SK-N-DZ (cell line): ENCODE measurements at places on chromosomes 6 and 20.

DNA sequence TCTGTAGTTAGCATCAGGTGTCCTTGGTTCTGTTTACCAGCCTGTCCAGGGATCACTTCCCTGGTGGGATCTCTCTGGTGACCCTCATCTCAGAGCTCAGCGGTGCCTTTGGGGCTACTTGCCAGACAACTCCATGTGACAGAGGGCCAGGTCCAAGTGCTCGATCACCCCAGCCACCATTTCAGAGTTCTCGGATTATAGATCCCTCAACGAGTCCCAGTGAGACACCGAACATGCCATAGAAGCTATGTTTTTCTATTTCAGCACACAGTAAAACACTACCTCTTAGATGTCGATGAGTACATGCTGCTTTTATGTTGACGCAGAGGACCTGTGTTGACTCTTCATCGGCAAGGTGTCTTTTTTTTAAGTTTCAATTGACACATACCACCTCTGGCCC is 170.1 kb upstream of the AKAP12 start:
- no peak for DNase-seq

GRCh38 chr6:5599127-5599526 is 337.8 kb downstream of the FARS2 start:
- no peak for DNase-seq

DNA sequence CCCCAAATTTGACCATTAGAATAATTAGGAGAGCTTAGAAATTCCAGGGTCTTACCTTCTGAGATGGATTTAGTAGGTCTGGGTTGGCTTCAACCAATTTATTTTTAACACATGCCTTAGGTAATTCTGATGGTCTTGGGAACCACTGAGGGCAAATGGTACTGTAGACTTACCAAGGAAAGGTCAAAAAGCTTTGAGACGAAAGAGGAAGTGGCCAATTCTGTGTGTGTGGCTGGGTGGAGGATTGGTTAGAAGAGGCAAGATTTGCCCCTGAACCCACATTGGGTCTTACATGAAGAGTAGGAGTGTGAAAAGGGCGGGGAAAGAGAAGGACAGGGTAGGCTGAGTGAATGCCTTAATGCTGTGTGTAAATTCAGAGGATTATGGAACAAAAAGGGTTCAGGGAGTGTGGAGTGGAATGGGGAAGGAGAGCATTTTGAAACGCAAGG is 2.7 kb downstream of the ITCH start:
- DNase-seq: no peak

- DNase-seq: peak; percentile 5
Observed at GRCh38 chr6:6545616-6546317, 42.8 kb upstream of the LY86 start.

- DNase-seq: no peak
Observed at GRCh38 chr20:43655937-43656336, 11.0 kb upstream of the MYBL2 start.

DNA sequence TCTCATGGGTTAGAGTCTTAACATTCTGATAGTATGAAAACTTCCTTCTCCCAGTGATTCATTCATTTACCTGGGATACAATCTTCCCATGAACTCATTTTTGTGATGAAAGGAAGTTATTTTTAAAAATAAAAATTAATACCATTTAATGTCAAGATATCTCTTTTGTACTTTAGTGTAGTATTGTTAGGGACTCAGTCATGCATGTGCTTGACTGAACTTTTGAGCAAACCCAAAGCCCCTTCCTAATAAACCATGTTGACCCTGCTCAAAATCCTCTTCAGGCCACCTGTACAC is 52.4 kb downstream of the RNF217 start:
- no peak for DNase-seq

GRCh38 chr6:19865178-19865577 is 28.0 kb downstream of the ID4 start:
- DNase-seq: no peak

GRCh38 chr20:2697768-2698167 is 5.2 kb downstream of the EBF4 start:
- DNase-seq: no peak

DNA sequence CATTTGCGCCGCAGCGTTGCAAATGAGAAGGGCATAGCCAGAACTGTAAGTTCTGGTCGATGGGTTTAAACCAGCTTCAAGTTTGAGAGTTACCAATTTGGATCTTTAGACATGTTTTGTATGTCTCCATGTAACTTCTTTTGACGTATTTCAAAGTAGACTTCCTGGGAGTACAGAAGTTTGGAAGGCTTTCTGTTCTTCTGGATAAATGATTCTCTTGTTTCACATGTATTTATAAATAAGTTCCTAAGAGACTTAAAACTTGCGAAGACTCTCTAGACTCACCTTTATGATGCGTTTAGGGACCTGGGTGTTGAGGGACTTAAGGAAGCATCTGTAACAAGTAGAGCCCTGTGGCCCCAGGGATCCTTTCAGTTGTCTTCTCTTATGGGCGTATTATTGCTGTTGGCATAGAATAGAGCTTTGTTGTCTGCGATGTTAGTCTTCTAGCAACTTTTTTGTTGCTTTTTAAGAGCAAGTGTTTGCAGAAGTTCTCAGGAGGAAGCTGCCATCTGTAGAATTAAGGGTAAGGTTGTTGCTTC is 1.3 kb downstream of the CDYL start:
- DNase-seq: no peak

DNA sequence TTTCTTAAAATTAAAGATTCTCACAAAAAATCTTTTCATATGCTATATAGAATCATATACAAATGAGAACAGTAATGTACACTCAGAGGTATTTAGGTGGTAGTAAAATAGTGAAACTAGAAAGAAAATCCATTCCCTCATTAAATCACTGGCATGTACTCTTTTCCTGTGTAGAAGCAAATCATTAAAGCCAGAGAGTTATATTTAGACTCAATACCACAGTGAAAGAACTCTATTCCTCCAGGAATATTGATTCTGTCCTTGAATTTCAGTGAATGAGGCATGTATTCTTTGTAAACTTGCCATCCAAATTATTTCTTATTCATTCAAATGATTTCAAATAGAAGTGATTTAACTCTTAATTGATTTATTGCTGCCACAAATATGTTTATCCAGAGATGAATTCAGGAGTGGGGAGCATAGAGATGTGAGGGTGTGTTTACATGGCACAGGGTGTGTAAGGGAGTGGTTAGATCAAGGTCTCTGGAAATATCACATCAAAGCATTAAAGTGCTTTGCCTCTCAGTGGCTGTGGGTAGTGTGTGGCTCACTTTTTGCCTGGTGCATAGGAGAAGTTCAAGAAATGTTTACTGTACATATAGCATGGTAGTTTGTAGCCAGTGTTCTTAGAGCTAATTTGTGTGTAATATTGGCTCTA is 141.2 kb downstream of the FAM83B start:
- no peak for DNase-seq

GRCh38 chr20:48770700-48771442 is 56.9 kb downstream of the PREX1 start:
- no peak for DNase-seq

- DNase-seq: no peak
Observed at GRCh38 chr6:152310371-152310954, 326.7 kb downstream of the SYNE1 start.

DNA sequence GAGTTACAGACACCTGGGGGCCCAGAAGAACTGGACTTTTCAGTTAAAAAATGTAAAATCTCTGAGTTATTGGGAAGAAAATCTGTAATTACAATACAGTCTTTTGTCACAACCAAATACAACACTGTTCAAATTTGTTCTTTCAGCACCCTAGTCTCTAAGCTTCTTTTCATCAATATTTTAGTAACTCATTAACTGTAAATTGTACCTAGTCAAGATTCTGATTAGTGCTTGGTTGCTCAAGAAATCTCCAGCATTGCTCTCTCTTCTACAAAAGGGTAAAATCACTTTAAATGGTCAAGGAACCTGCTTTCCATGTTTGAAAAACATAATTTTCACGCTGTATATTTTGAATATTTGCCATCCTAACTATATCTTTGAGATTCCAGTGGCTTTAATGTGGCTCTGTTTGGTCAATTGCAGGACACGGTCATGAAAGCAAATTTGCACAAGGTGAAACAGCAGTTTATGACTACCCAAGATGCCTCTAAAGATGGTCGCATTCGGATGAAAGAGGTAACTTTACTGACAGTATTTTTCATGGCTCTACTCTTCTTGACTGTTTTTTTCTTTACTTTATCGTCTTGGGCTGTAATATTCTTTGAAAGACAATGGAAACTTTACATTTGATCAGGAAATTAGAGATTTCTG is 9.2 kb downstream of the SCGN start:
- DNase-seq: no peak

DNA sequence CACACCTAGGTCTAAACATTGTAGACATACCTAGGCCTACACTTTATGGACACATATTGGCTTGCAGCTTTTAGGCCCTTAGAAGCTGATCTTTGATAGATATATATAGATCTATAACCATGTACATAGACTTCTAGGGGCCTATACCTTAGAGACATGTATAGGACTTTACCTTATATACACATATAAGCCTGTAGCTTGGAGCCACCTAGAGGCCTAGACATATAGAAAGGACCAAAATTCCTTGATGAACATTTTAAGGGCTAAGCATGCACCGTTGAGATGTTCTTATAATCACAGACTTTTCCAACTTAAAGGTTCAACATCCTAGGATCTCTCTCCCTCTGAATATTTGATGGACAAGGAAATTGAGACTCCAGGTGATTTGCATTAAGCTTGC is 371.7 kb upstream of the SASH1 start:
- DNase-seq: no peak

GRCh38 chr20:49835031-49835430 is 22.4 kb downstream of the SLC9A8 start:
- no peak for DNase-seq

DNA sequence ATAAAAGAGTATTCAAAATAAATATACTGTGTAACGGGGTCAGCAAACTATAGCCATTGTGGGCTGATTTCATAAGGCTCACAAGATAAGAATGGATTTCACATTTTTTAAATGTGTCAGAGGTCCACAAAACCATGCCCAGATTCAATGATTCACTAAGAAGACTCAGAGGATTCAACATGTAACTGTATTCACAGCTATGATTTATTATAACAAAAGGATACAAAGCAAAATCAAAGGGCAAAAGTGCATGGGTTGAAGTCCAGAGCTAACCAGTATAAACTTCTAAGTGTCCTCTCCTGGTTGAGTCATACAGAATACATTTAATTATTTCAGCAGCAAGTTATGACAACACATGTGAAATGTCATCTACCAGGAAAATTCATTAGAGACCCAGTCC is 49.2 kb downstream of the TBC1D32 start:
- DNase-seq: no peak

- DNase-seq: no peak
Observed at GRCh38 chr20:23048283-23049200, 930 bp downstream of the THBD start.

GRCh38 chr20:8394308-8394945 is 262.4 kb downstream of the PLCB1 start:
- DNase-seq: no peak

DNA sequence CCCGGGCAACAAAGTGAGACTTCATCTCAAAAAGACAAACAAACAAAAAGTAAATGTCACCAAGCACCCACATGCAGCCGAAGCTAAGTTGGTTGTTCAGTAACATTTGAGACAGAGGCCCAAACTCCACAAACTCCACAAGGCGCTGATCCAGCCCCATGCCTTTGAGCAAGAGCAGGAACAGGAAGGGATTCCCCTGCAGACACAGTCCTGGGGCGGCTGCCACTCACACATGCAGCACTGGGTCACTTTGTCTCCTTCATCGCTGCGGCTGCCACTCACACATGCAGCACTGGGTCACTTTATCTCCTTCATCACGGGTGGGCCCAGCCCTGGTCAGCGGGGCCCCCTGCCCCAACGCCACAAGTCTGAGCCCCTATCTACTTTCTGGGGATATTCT is 246.9 kb upstream of the RREB1 start:
- no peak for DNase-seq

- DNase-seq: no peak
Observed at GRCh38 chr20:9482180-9482579, 32.2 kb upstream of the LAMP5 start.

DNA sequence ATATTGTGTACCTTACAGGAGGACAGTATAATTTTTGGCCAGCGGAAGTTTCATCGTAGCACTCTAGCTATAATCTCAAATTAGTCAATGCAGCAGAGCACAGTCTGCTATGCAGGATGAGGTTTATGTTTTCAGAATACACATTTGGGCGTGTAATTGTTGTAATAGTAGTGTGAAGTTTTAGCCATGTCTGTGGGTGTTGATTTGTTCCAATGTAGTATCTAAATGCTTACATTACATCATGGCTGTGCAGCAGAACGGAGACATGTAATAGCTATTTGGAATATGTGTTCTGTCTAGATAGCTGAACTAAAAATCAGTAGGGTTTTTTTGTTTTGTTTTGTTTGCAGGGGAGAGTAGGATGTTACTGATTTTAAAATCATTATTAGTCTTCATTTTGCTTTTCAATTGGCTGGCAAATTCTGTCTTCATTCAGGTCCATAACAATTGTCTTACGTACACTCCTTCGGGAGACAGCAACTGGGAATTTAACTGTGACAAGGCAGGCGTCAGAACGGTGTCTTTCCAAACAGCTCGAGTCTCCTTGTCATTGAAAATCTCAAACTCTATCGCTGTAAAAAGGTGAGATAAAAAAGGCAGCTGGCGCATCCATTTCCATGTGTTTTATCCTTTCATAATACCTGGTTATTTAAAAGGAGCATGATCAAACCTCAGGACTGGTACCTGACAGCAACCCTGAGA is 65.1 kb upstream of the CDH4 start:
- no peak for DNase-seq

GRCh38 chr6:113169484-113169883 is 687.7 kb upstream of the MARCKS start:
- no peak for DNase-seq

DNA sequence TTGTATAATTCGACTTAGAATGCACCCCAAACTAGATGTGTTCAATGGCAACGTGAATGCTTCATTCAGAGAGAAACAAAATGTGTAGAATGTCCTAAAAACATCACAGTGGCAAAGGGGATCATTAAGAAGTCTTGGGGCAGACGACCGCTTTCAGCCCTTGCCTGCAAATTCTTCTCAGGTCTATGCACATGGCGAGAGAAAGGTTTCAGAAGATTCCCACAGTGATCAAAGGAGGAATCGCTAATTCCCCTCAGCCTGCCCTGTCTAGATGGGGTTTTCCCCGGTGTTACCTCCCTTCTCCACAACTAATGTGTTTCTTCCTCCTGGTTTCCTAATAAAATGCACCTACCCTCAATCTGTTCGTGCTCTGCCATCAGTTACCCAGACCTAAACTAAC is 13.3 kb upstream of the NHSL1 start:
- no peak for DNase-seq

- no peak for DNase-seq
Observed at GRCh38 chr6:108630050-108630714, 69.5 kb downstream of the FOXO3 start.
